ENCODE measurements at places on chromosomes 12 and 14.

- DNase-seq: no peak
These were observed 191.0 kb upstream of the BTG1 start for GRCh38 chr12:92336641-92337040.

GRCh38 chr14:53537422-53538315, 384.5 kb upstream of the DDHD1 start:
- no peak for DNase-seq

DNA sequence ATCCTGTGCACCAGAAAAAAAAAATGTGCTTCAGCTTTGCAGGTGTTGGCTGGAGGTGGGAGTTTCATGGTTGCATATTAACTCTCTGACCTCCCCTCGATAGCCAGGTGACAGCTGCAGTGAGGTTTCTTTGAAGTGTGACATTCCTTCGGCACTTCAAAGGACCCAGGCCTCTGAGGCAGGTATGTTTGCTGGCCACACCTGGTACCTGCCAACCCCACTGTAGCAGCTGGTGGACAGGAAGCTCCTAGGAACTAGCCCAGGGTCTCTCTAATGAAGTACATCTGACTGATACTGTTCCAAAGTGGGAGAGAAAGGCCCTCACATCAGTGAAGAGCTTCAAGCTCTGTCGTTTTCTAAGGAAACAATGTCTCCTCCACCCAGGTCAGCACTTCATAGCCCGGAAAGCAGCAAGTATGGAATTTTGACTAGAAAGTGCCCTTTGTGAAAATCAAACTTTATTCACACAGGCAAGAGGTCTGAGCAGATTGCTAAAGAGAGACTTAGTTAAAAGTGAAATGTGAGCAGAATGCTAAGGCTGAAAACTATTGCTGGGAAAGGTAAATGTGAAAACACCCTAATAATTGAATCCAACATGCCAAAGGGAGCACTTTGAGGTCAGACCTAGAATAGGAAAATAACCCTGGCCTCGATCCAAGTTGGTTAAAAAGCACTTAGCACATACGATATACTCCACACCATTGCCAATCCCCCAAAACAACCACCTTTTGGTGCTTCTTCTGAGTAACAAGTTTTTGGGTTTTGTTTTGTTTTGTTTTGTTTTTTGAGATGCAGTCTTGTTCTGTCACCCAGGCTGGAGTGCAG, 71.3 kb downstream of the PHLDA1 start:
- DNase-seq: no peak

GRCh38 chr14:68231898-68232297, 412.3 kb downstream of the RAD51B start:
- no peak for DNase-seq

- no peak for DNase-seq
These were observed 14.8 kb upstream of the RIC8B start for GRCh38 chr12:106759526-106760183.

- no peak for DNase-seq
These were observed 156.0 kb downstream of the ADCK1 start for GRCh38 chr14:77955816-77956484.

GRCh38 chr14:105665951-105666277, 139.5 kb downstream of the TMEM121 start:
- no peak for DNase-seq

GRCh38 chr12:111359231-111359913, 9.5 kb downstream of the PHETA1 start:
- no peak for DNase-seq

DNA sequence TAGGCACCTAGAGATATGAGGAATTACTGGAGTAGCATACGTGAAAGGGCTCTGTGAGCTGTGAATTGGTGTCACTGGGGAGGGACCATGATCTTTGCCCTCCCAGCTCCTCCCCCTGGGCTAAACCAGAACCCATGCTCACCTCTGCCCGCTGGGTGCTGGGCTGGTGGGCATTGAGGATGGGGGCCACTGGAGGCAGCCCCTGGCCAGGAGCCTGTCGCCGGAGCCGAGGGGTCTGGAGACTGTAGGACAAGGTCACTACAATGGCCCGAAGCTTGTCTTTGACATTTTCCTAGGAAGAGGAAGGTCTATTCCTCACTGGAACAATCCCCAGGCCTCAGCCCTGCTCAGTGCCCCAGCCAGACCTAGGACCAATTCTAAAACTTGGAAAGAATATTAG, 11.6 kb downstream of the ITGA7 start:
- no peak for DNase-seq

DNA sequence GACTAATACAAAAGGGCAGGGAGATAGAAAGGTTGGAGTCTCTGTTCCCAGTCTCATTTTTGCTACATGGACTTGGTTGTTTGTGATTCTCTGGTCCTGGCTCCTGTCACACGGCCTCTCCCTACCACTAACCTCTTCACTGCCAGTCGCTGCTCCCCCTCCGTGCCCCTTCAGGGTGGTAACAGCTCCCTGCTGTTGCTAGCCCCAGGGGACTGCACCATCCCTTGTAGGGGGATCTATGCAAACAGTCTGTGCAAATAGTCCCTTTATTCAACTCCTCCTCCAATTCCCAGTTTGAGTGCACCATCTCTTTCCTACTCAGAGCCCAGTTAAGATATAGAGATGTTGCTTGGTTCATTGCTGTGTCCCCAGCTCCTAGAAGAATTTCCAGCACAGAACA, 51.1 kb downstream of the CCDC60 start:
- DNase-seq: no peak

DNA sequence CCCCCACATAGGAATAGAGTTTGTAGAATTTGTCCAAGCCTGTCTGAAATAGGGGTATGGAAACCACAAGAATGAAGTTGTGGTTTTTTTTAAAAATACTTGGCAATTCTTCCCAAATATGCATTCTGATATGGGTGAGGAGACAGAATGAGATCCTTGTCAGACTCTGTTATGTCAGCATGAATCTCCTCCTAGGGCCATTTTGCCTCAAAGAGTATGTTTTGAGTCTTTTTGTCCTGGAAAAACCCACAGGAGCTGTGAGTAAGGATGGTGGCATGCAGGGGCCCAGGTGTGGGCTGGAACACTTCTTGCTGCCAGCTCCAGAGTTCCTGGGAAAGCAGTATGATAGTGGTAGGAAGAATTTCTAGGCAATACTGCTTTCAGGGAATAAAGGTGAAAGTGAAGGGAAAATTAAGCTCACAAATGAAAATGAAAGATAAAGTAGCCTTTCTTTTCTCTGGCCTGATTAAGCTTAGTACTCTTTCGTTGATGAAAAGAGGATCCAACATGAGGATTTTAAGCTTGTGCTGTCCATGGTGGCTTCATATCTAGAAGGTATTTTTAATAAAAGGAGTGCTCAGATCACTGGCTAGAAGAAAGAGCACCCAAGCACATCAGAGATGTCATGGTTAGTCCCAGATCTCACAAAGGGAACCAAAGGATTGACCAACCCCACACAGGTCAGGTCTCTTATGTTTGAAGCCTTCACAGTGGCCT, 130.8 kb downstream of the LLPH start:
- no peak for DNase-seq

DNA sequence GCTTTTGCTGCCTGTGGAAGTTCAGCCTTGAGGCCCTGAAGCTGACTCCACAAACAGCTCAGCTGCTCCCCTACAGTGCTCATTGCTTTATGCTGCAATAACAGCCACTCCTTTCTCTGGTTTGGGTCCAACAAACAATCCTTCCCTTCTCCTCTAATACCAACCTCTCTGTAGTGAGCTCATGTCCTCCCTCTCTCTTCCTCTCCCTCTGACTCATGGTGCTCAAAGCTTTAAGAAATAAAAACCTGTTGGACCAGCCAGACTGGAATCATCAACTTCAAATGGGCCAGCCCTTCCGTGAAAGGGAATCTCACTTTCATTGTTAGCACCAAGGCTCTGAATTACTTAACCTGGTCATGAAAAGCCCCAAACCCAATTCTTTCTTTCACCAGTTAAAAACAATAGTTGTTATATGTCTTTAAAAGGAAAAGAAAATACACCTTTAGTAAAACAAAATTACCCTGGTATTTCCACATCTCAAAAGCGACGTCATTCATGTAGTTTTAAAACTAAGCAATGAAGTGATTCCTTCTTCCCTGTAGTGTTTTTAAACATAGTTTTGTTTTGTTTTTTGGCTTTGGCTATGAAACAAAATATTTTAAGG, 126.4 kb downstream of the DUSP6 start:
- no peak for DNase-seq

Measured in NCI-H2081 treated with DMSO at 0.1 percent for 48 hours (cell line).